ENCODE measurements at places on chromosomes 16 and 17.
A peak's percentile ranks its signal among the peaks of the same experiment; 100 is the strongest.

- peak; percentile 81 for DNase-seq
Observed at GRCh38 chr16:75319513-75320411, 68.3 kb upstream of the BCAR1 start.

GRCh38 chr17:7851438-7852261 lies 3.2 kb upstream of the TMEM88 start:
- no peak for DNase-seq

GRCh38 chr16:30585022-30585399 lies 486 bp downstream of the ZNF785 start:
- DNase-seq: no peak

- DNase-seq: no peak
Observed at GRCh38 chr17:8991514-8992285, 26.2 kb upstream of the PIK3R5 start.

DNA sequence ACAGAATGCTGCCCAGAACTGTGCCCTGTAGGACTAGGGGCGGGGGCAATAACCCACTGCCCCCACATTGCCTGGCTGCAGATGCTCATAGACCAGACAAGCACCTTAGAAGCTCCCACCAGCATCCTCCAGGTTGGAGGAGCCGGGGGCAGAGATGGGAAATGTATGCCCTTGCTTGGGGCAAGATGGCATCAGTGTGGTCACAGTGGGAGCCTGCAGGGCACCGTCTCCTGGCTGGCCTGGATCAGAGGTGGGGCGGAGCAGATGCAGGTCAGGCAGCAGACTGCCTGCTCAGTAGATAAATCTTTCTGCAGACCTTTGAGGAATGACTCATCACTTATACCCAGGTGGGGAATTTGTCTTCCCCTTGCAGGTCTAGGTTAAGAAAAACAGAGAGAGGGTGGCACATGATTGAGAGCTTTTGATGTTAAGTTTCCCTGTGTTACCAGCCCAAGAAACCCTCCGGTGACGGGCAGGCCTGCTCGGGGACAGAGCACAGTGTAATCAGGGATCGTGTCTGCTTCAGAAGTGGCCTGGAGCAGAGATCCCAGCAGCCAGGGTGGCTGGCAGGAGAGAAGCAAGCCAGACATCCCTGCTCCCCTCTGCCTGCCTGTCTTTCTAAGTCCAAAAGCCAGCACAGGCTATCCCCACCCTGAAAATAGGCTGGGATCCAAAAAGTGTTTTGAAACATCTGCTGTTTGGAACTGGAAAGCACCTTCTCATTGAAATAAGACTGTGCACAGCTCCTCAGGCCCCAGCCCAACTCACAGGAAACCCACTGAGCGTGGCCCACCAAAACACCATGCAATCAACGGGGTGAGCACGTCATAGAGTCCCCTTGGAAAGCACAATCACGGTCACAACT lies 50.7 kb upstream of the RPL38 start:
- no peak for DNase-seq

- DNase-seq: no peak
Observed at GRCh38 chr16:23072084-23072599, 77.1 kb downstream of the USP31 start.

GRCh38 chr17:78637643-78638420 lies 60.6 kb upstream of the DNAH17 start:
- DNase-seq: no peak
